ENCODE measurements at places on chromosomes 12 and 14. TPM values are rescaled to one million over a fixed set of nuclear protein-coding genes. Genes with fewer than 3 reads are reported as not detected.

GRCh38 chr14:98725191-98725590 lies 546.8 kb downstream of the BCL11B start:
- H3K4me3 ChIP-seq: no peak overlapping the region
- no peaks in the 10 kb centered on the region for H3K4me1 ChIP-seq
- H3K27ac ChIP-seq: no peak overlapping the region
- H3K36me3 ChIP-seq: no peaks in the 10 kb centered on the region
- no peaks in the 10 kb centered on the region for H3K27me3 ChIP-seq
- DNase-seq: no peak

DNA sequence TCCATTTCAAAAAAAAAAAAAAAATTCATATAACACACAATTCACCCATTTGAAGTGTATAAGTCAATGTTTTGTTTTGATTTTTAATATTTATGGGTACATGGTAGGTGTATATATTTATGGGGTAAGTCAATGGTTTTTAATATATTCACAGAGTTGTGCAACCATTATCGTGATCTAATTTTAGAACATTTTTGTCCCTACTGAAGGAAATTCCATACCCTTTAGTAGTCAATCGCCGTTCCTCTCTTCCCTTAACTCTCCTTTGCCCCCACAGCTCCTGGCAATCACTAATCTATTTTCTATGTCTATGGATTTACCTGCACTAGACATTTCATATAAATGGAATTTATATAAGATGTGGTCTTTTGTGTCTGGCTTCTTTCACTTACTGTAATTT lies 92.8 kb downstream of the TRAFD1 start:
- no peaks in the 10 kb centered on the region for H3K27me3 ChIP-seq
- peaks cover 8% of the 10 kb centered on the region for H3K36me3 ChIP-seq
- H3K4me1 ChIP-seq: no peaks in the 10 kb centered on the region
- no peak for DNase-seq
- H3K4me3 ChIP-seq: no peak overlapping the region
- H3K27ac ChIP-seq: no peak overlapping the region

YAF2 gene
- polyA plus RNA-seq: 34.2 TPM

GPR135 gene
- polyA plus RNA-seq: not detected

GRCh38 chr14:26412421-26412820 lies 185.4 kb downstream of the NOVA1 start:
- H3K4me3 ChIP-seq: no peak overlapping the region
- DNase-seq: no peak
- H3K27ac ChIP-seq: no peak overlapping the region
- H3K4me1 ChIP-seq: no peaks in the 10 kb centered on the region
